Hematopoietic multipotent progenitor cell (in vitro differentiated cells): ENCODE measurements at places on chromosomes 12 and 14. TPM values are rescaled to one million over a fixed set of nuclear protein-coding genes. Genes with fewer than 3 reads are reported as not detected.
A peak's percentile ranks its signal among the peaks of the same experiment; 100 is the strongest.

Gene TMPRSS12
- not detected for total RNA-seq

Gene ZNF891
- 1.3 TPM for total RNA-seq

Gene RTL1
- not detected for total RNA-seq

- DNase-seq, result no peak
Measured at GRCh38 chr14:84856751-84857534, 673.0 kb upstream of the FLRT2 start.

DNA sequence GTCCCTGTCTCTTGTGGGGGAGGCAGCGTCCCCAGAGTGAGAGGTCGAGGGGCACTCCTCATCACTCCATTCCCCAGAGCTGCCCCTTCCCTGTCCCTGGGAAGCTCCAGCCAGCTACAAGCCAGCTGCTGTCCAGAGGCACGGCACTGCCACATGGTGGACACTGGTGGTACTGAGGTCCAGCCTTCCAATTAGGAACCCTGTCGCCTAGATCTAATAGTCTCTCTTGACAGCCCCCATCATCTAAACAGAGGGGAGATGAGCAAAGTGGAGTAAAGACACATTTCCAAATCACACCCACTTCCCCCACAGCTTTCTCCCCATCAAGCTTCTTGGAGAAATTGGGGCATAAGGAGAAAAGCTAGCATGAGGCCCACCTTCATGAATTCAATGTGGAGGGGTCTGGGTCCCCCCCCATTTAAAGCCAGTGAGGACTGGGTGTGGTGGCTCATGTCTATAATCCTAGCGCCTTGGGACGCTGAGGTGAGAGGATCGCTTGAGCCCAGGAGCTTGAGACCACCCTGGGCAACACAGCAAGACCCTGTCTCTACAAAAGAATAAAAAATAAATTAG lies 2.1 kb upstream of the INHBE start:
- peak; percentile 70 for DNase-seq

- DNase-seq, result no peak
Measured at GRCh38 chr12:101759396-101760047, 20.3 kb upstream of the SYCP3 start.

DNA sequence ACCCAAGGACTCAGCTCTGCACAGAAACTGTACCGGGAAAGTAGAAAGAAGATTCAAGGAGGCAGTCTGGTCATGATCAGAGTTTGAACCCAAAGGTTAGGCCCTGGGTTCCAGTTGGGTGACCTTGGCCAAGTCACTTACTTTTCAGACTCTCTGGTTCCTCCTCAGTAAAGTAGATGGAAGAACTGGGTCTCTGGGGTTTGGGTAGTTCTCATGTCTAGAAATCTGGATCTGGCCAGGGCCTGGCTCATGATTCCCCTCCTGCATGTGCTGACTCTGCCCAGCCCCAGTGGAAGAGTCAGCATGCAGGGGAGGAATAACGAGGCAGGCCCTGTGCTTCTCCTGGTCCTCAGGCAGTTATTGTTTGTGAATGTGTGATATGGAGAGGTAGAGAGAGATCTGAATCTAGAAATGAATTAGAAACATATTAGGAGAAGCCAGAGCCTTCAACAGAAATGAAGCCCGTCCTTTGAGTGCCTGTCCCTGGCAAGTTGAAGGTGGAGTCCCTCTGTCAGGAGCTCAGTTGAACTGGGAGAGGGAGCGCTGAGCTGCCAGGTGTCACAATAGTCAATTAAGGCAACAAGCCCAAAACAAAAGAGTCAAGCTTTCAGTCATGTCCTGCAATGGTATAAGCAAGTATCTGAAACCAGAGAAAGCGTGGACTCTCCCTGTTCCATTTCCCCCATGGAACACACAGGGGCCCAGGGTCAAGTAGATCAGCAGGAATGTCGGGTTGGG lies 131.3 kb upstream of the HIF1A start:
- no peak for DNase-seq

- no peak for DNase-seq
Measured at GRCh38 chr12:20555771-20556170, 139.4 kb upstream of the SLCO1C1 start.

DNA sequence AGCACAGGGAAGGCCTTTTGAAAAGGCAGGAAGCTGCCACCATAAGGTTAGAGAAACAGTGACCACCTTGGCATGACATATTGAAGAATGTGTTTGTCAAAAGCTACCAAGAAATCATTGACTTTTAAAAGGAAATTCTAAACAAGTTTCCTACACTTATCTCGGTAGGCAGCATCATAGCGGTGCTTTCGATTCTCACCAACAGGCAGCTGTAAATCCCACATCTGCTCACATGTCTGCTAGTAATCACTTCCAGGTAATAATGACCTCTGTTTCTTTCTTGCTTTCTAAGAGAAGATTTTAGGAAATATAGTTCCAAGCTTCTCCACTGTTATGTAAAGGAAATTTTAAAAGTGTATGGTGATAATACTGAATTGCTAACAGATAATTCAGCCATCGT lies 821.1 kb upstream of the FOXG1 start:
- no peak for DNase-seq

DNA sequence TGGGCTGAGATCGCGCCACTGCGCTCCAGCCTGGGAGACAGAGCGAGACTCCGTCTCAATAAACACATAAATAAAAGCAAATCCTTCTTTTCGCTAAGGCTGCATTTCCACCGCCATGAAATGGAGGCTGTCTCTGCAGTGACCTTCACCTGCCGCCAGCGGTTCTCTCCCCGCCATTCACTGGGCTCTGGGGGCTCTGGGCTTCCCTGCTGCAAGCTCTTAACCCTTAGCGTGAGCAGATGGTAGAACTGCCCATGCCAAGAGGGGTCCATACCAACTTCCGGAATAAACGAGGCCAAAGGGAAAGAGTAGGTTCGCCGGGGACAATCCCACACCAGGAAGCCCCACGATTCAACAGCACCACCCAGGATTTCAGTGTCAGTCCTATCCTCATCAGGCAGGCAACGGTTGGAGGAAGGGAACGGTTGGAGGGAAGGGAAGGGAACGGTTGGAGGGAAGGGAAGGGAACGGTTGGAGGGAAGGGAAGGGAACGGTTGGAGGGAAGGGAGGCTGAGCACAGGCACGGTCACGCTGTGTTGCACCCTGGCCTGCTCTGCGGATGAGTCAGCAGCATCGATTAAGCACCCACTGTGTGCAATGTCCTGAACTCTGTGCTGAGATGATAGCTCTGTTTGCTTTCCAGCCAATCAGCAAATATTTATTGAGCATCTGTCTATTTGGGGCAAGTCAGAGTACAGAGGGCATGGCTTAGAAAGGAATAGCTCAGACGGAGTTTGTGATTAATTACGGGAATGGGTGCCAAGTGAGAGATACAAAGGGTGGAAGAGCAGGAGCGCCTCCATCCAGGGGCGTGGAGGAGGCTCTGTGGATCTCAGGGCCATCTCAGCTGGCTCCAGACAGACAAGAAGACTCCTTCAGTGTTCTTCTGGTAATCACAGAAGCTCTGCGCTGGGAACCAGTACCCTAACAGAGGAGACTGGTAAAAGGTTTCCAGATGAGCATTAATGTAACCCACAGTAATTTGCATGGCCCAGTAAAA lies 77.9 kb downstream of the NINJ2 start:
- DNase-seq, result no peak

- no peak for DNase-seq
Measured at GRCh38 chr12:22562036-22563028, 18.0 kb upstream of the C2CD5 start.

- DNase-seq, result peak; percentile 13
Measured at GRCh38 chr14:99389174-99389826, 91.4 kb downstream of the SETD3 start.

GRCh38 chr12:116659771-116660481 lies 77.9 kb downstream of the SPRING1 start:
- no peak for DNase-seq

DNA sequence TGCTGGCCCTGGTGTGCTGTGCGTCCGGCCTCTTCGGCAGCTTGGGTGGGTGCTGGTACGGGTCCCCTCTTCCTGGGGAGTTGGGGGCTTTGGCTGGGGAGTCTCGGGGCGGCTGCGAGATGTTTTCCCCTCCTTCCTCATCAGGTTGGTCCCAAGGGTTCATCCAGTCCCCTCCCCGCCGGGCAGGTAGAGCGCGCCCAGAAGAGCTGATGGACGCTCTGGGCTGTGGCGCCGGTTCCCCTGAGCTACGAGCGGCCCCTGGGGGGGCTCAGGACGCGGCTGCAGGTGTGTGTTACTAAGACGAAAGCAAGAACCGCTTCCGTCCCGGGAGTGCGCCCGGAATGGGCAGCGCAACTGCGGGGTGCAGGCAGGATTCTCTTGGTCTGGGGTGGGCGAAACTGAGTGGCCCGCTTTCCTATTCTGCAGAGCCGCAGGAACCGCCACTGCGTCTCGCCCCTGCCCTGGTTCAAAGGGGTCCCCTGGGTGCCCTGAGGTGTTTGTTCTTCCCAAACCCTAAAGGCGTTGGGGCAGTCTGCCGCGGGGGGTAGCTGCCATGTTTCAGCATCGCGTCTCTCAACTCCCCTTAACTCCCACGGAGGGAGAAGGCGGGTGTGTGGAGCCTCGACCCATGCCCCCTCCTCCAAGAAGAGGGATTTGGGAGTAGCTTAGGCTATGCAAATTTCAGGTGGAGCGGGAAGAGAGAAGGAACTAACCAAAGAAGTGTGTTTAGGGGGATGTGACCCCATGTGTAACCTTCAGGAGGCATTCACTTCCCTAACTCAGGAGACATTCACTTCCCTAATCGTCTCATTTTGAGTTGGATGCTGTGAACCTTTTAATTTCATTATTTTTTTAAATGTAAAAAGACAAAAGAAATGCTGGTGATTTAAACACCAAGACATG lies 1.2 kb downstream of the SLC24A4 start:
- DNase-seq, result no peak

GRCh38 chr12:62703011-62703380 lies 232.0 kb downstream of the PPM1H start:
- no peak for DNase-seq

- DNase-seq, result no peak
Measured at GRCh38 chr12:51867371-51867770, 18.9 kb upstream of the FIGNL2 start.

DNA sequence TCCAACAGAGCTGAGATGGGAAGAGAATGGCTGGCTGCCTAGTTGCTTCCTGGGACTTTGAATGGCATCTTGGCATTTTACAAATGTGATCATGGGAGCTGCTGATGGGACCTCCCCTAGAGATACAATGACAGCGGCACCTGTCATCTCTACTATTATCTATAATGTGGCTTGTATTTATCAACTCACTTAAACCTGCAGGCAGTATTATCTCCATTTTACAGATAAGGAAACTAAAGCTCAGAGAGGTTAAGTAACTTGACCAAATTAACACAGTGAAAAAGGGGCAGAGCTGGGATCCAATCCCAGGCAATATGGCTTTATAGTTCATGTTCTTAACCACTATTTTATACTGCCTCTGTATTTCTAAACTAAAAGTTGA lies 111.7 kb downstream of the CHST11 start:
- DNase-seq, result no peak
